ENCODE measurements at places on chromosomes 7 and 10.

- no peak for DNase-seq
These were observed 120.6 kb upstream of the AGK start for GRCh38 chr7:141430455-141431139.

GRCh38 chr10:21330628-21331020 is 194.9 kb downstream of the SKIDA1 start:
- DNase-seq, result peak; percentile 37

GRCh38 chr10:68668231-68668630 is 52.8 kb upstream of the CCAR1 start:
- DNase-seq, result no peak

- DNase-seq, result peak; percentile 70
These were observed 43.4 kb downstream of the PRF1 start for GRCh38 chr10:70558871-70559810.

DNA sequence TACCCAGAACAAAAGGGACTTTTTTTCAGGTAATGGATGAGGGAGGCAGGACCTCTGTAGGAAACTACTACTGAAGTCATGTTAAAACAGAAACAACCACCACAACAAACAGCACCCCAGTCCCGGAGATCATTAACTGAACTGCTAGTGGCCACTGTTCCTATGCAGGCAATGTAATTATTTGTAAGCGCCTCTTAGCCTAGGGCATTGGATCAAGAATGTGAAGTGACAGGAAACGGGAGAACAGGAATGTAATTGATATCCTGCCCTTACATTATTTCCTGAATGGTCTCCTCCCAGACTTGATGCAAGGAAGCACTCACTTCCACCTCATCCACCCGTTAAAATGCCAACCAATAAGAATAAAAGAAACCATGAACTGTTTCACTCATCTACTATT is 16.7 kb upstream of the GAD2 start:
- DNase-seq, result peak; percentile 44

- DNase-seq, result no peak
These were observed 25.1 kb downstream of the TMEM168 start for GRCh38 chr7:112765105-112765504.

- DNase-seq, result no peak
These were observed 2.3 kb downstream of the CLEC2L start for GRCh38 chr7:139525750-139526149.

Measured in kidney (tissue), 22 donors.